NCI-H345 (cell line): ENCODE measurements at places on chromosomes 3 and 15.

- no peak for DNase-seq
Measured at GRCh38 chr3:156655819-156656550, 18.4 kb upstream of the TIPARP start.

DNA sequence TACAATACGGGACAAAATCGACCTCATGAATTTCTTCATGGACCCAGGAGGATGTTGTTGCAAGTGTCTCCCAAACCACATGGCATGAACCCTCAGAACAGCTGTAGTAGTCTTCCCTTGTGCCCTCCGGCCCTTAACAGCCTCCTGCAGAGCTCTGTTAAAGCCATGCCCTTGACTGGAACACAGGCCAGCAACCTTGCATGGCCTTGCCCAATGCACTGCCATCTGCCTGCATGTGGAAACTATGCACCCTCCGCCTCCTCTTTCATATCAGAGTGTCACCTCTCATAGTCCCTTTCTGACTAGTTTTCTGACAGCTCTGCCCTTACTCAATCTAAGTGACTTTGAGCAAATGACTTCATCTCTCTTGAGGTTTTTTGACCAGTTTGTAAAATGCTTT lies 39.4 kb upstream of the TRIM71 start:
- DNase-seq: no peak

DNA sequence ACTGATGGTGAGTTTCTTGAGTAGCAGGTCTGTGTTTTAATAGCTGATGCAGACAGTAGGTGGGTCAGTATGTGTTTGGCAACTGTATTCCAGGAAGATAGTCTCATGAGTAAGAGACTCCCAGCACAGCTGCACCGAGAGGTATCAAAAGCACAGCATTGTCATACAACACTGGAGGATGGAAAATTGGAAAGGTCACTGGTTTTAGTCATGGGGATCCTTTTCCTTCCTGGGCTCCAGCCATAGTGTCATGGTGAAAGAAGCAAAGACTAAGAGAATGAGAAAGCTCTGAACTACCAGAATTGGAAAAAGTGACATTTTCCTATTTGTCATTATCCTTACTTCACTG lies 61.5 kb downstream of the P3H2 start:
- DNase-seq: no peak

- DNase-seq: no peak
Measured at GRCh38 chr15:93052090-93052879, 36.7 kb downstream of the RGMA start.

- no peak for DNase-seq
Measured at GRCh38 chr3:16486951-16487480, 26.5 kb downstream of the RFTN1 start.

DNA sequence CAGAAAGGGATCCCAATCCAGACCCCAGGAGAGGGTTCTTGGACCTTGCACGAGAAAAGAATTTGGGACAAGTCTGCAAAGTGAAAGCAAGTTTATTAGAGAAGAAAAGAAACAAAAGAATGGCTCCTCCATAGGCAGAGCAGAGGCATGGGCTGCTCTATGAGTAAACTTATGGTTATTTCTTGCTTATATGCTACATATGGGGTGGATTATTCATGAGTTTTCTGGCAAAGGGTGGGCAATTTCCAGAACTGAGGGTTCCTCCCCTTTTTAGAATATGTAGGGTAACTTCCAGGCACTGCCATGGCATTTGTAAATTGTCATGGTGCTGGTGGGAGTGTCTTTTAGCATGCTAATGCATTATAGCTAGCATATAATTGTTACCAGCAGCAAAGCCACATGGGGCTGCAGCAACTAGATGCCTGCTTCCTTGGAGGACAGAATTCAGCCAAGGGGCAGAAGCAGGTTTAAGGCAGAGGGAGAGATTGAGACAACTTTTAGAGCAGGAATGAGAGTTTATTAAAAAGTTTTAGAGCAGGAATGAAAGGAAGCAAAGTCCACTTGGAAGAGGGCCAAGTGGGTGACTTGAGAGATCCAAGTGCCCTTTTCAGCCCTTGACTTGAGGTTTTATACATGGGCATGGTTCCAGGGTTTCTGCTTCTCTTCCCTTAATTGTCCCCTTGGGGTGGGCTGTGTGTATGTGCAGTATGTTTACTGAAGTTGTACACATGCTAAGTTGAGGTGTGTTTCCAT lies 41.3 kb downstream of the METTL6 start:
- no peak for DNase-seq

DNA sequence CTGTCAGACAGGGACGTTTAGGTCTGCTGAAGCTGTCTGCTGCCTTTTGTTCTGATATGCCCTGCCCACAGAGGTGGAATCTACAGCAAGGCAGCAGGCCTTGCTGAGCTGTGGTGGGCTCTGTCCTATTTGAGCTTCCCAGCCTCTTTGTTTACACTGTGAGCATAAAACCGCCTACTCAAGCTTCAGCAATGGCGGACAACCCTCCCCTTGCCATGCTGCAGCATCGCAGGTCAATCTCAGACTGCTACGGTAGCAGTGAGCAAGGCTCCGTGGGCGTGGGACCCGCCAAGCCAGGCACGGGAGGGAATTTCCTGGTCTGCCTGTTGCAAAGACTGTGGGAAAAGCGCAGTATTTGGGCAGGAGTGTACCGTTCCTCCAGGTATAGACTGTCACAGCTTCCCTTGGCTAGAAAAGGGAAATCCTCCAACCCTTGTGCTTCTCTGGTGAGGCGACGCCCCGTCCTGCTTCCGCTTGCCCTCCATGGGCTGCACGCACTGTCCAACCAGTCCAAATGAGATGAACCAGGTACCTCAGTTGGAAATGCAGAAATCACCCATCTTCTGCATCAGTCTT lies 71.4 kb downstream of the SPSB4 start:
- no peak for DNase-seq

GRCh38 chr3:117036259-117036799 lies 326.8 kb downstream of the TUSC7 start:
- no peak for DNase-seq

DNA sequence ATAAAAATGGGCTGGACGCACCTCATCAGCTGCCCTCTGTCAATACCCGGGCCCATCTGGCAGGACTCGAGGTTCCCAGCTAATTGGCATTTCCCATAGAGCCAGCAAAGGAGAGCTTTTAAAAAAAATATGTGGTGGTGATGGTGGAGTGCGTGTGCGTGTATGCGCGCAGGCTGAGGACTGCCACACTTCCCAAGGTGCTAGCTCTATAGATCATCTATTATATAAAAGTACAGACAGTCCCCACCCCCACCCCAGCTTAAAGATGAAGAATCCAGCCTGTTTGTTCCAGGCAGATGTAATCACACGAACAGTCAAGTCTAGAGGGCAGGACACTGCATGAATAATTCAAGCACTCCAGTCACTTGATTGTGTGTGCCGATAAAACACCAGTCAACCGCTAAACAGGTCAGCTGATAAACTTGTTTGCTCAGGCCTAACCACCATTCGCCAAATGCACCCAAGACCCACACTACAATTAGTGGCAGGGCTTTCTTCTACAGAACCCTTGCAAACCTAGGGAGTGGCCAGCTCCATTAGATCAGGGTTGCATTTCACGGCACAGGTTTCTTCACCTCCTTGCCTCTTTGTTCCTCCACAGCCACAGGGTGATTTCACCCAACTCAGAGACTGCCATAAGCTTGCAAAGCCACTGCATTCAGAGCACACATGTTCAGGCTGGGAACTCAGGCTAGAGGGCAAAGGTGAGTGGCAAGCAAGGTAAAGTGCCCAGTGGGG lies 5.8 kb downstream of the TLE3 start:
- DNase-seq: peak; percentile 65

DNA sequence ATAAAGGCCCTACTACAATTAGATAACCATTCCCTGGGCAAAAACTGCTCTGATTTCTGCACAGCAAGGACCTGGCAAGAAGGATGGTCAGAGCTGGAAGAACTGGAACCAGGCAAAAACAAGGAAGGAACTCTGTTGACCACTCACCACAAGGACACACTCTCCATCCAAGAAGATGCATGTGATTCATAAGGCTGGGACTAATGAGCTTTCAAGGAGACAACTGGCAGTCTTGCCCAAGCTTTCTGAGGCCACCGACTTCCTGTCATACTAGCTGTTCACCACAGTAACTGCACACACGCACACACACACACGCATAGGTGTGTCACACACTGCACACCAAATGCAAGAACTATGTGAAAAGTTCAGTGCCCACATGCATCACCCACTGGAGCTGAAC lies 256.6 kb downstream of the OCA2 start:
- DNase-seq: no peak

DNA sequence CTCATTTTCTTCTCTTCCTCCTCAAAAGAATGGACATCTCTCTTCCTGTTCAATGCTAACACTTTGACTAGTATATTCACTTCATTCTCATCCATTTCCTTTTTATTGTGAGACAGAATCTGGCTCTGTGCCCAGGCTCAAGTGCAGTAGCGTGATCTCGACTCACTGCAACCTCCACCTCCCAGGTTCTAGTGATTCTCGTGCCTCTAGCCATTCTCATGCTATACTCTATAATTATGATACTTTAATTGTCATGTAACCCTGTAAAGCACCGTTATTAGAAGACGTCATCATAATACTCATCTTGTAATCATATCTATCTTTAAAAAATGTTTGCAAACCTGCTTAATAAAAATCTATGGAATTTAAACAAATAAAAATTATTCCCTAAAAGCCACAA lies 107.0 kb downstream of the SHOX2 start:
- peak; percentile 83 for DNase-seq

DNA sequence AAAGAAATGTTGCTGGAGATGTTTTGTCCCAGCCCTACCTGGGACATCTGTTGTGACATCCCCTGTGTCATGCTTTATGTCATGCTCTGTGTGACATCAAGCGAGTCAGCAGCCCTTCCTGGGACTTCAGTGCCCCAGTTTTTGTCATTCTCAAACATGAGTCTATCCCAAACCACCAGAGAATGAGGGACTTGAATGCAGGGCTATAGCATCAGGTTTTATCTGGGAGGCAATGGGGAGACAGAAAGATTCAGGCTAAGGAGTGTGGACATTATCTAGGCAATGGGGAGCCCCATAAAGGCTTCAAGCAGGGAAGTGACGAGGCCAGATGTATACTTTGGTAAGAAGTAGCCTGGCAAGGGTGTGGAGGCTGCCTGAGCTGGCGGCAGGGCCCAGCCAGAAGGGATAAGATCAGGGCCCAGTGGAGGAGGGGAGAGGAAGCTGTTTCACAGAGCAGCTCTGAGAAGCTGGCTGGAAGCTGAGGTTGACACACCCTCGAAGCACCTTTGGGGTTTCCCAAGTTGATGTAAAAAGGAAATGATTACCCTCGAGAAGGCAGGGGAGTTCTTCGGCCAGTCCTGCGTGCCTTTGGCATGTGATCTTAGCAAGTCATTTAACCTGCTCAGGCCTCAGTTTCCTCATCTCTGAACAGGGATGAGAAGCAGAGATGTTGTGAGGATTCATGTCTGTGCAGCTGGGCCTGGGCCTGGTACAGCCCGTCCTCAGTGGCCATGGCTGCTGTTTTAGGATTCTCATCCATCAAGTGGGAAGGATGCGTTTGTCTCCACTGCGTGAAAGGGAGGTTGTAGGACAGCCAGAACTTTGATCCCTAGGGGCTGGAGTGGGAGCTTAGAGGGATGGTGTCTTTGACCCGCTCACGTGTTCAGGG lies 34.3 kb downstream of the IRAK2 start:
- no peak for DNase-seq

DNA sequence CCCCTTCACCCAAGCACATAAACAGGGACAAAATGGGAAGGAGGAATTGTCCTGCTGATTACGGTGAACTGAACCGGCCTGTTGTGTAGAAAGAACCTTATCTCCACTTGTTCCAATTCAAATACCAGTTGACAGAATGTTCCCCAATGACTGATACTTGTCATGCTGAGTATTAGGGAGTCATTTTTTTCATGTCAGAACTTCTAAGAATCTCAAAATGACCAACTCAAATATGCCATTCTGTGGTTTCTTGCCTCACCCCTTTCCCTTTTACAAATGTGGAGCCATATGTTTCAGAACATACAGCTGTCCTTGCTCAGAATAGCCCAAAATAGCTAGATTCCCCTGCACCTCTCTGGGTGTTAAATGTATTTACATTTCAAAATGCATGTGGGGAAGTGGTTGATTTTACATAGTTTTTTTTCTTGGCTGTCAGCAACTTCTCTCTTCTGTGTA lies 405.9 kb upstream of the TBL1XR1 start:
- no peak for DNase-seq

GRCh38 chr3:44926172-44926571 lies 49.8 kb downstream of the ZDHHC3 start:
- DNase-seq: no peak

DNA sequence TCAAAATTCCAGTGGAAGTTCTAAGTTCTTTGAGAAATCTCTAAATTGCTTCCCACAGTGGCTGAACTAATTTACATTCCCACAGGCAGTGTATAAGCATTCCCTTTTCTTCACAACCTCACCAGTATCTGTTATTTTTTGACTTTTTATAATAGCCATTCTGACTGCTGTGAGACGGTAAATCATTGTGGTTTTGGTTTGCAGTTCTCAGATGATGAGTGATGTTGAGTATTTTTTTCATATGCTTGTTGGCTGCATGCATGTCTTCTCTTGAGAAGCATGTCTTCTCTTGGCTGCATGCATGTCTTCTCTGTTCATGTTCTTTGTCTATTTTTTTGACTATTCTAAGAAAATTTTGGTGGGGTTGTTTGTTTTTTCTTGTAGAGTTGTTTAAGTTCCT lies 499.6 kb upstream of the CCDC54 start:
- DNase-seq: no peak

GRCh38 chr15:78364233-78364632 lies 24.1 kb downstream of the CRABP1 start:
- no peak for DNase-seq

DNA sequence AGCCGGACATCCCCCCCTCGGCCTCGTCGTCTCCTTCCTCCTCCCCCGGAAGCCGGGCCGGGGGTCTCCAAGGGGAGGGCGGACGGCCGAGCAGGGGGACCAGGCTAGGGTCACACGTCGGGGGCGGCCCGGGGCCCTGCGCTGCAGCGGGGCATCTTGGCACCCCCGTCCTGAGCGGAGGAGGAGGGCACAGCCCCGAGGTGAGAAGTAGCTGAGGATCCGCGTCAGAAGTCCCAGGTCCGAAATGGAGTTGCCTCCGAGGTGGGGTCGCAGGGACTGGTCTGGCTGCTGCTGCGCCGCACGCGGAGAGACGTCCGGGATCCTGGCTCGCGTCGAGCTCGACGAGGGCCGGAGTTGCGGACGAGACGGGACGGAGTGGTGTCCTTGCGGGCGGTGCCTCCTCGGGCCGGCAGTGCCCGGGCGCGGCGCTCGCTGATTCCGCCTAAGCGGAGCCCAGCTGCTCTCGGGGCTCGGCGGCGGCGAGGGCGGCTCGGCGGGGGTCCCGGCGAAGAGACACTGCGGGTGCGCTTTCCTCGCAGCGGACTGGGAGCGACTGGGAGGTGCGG lies at the start of gene ADCY5:
Gene ADCY5, minus strand, starts transcription at position 555 of the 566 bp plus-strand sequence. Its CDS starts 545 bp downstream, at position 10.
- DNase-seq: no peak
